CMK (cell line): ENCODE measurements at places on chromosomes 2 and 18.

- DNase-seq = no peak
Observed at GRCh38 chr2:236472720-236473495, 96.7 kb upstream of the ACKR3 start.

- DNase-seq = no peak
Observed at GRCh38 chr18:11689669-11690565, 853 bp downstream of the GNAL start.

GRCh38 chr2:134819334-134819733 lies 19.1 kb upstream of the ACMSD start:
- DNase-seq = no peak

DNA sequence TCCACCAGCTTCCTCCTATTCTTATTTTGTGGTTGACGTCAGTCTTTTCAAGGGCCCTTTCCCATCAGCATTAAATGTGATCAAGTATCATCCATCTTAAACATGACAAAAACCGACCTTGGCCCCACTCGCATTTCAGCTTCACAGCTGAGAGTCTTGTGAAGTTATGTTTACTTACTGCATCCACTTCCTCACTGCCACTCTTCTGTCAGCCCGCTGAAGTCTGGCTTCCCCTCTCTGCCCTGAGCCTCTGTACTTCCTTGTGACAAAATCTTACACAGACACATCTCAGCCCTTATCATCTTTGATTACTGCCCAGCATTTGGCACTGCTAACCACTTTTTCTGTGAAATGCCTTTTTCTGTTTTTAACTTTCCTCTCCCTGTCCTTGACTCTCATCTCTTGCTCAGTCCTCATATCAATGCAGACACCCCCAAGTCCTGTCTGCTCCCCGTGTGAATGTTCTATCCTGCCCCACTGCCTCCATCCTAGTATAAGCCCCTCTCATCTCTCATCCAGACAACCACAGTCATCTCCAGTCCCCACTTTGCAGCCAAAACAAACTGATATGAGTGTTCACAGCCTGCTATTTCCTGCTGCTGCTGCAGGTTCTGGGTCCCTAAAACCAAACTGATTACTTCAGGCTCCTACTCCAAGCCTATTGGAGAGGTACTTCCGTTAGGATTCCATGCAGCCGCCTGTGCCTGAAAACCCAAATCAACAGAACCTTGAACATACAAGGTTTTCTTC lies 31.4 kb downstream of the FOSL2 start:
- peak; percentile 27 for DNase-seq

DNA sequence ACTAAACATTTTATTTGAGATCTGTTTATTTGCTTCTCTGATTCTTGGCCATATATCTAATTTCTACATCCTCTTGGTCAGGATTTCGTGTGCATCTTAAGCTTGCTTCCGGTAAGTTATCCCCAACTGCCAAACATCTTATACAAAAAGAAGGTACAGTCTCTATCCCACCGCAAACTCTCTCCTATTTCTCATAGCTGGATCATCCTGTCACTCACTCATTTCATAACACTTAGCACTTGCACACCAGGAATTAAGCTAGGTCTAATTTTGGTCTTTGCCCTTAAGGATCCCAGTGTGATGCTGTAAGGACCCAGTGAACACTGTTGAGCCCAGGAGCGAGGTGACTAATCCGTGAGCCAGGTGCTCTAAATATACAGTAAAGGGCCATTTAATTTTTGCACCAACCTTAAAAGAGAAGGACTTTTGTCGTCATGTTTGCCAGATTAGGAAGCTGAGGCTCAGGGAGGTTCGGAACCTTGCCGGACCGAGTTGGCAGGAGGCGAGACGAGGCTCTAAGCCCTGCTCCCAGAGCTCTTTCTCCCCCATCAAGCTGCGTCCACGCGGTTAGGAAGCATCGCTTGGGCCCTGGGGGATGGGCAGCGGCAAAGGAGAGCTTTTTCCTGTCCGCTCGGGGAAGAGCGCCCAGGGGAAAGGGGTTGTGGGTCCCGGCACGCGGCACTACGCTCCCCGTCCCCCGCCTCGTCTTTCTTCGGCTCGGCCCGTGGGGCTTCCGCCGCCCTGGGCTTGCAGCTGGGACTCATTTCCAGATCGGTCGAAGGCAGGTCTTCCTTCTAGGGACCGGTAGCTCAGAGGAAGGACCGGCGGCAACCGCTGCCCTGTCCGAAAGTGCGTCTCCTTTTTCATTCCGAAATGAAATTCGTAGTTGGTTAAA lies 4.1 kb upstream of the ITPRIPL1 start:
- DNase-seq = peak; percentile 38

- DNase-seq = no peak
Observed at GRCh38 chr2:230866756-230867523, 2.2 kb downstream of the ITM2C start.

DNA sequence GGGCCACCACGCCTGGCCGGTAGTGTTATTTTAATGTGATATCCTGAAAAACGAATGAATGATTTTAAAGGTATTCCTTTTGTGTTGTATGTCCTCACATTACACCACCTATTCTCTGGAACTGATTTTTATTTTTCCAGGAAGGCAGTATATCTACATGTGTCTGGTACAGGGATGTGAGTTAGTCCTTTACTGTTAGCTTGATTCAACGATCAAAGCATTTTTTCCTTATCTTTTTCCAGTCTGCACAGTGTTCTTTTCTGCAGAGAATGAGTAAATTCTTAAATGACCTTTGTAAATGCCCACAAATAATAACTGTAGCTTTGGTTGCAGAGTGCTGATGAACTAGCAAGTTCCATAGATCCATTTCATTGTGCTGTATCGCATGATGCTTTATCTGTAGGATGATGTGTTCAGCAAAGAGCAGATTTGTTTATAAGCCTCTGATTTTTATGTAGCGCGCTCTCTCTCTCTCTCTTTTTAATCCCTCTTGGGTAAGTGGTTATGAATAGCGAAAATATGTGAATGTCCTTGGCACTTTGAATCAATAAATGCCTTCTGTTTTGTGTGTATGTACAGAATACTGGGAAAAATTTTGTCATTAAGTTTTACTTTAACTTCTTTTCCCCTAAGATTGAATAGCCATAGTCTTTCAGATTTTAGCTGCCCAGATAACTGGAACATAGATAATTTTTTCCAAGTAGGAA lies 82.5 kb upstream of the EML6 start:
- DNase-seq = no peak
